ENCODE measurements at places on chromosomes 1 and 21. TPM values are rescaled to one million over a fixed set of nuclear protein-coding genes. Genes with fewer than 3 reads are reported as not detected.

- no peak overlapping the region for H3K27ac ChIP-seq
- no peaks in the 10 kb centered on the region for H3K27me3 ChIP-seq
- H3K4me1 ChIP-seq, result no peaks in the 10 kb centered on the region
- DNase-seq, result no peak
These were observed 30.9 kb downstream of the PTPRC start for GRCh38 chr1:198669771-198670170.

Gene NHLH1
- total RNA-seq, result not detected

- no peak within 1 kb of the TSS for H3K4me3 ChIP-seq
- DNase-seq, result no peak
- H3K36me3 ChIP-seq, result no peaks in the 10 kb centered on the region
- no peak within 1 kb of the TSS for H3K27ac ChIP-seq
- H3K27me3 ChIP-seq, result no peaks in the 10 kb centered on the region
These were observed at the start of gene ITLN2 for GRCh38 chr1:160954158-160955104. ITLN2 (minus strand) TSS chr1:160954809; CDS start chr1:160954741, 68 bp downstream.

Gene TRAF3IP3
- 10.3 TPM for total RNA-seq

Gene OR2L3
- not detected for total RNA-seq

Gene OR2L5
- not detected for total RNA-seq

DNA sequence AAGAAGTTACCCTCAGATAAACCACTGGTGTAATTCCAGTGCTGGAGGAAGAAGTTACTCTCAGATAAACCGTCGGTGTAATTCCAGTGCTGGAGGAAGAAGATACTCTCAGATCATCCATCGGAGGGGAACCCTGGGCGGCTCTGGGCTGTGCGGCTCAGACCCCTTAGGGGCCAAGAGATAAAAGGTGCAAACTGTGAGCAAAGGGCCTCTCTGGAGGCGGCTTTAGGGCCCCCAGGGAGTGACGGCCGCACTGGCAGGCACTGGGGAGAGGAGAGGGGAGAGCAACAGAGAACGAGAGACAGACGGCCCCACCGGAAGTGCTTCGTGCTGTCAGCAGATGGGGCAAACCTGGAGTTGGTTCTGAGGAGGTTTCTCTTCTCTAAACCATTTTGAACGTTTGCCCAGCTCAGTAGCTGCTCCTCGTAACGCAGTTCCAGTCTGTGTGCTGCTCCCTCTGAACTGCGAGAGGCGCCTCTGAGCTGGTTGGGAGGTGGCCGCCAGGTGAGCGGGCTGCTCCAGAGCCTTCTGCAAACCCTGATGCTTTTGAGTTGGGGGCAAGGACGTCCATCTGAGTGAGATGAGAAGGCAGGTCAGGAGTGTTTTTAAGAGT is 62.6 kb upstream of the COL6A1 start:
- no peak for DNase-seq
- H3K36me3 ChIP-seq, result no peaks in the 10 kb centered on the region
- H3K27ac ChIP-seq, result no peak overlapping the region
- H3K27me3 ChIP-seq, result no peaks in the 10 kb centered on the region
- no peaks in the 10 kb centered on the region for H3K4me1 ChIP-seq
- H3K4me3 ChIP-seq, result no peak overlapping the region

Gene KCNJ15
- total RNA-seq, result 16.0 TPM

GRCh38 chr1:94637121-94637520 is 95.6 kb upstream of the F3 start:
- H3K36me3 ChIP-seq, result no peaks in the 10 kb centered on the region
- H3K4me3 ChIP-seq, result no peak overlapping the region
- peak overlapping the region; percentile 47 for H3K27ac ChIP-seq
- no peaks in the 10 kb centered on the region for H3K4me1 ChIP-seq
- no peaks in the 10 kb centered on the region for H3K27me3 ChIP-seq

GRCh38 chr1:234827181-234827580 is 217.2 kb upstream of the IRF2BP2 start:
- H3K27me3 ChIP-seq, result no peaks in the 10 kb centered on the region
- no peaks in the 10 kb centered on the region for H3K36me3 ChIP-seq
- no peak overlapping the region for H3K4me3 ChIP-seq
- H3K4me1 ChIP-seq, result no peaks in the 10 kb centered on the region
- no peak for DNase-seq

Gene LRIG2
- 13.0 TPM for total RNA-seq

DNA sequence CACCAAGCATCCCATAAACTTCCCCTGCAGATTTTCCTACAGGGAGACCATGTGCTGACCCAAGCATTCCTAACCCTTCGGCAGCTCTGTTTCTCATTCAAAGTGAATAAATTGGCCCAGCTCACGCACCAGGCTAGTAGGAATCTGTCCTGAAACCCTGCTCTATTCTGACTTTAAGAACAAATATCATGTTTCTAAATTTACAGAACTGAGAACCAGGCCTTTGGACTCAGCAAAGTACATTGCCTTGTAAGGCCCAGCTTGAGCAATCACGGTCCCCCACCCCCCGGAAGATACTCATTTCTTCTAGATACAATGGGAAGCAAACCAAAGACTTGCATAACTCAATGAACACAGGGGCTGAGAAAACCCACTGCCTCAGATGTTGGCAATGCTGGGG is 160.1 kb upstream of the NFIA start:
- no peaks in the 10 kb centered on the region for H3K27me3 ChIP-seq
- H3K4me3 ChIP-seq, result no peak overlapping the region
- no peak overlapping the region for H3K27ac ChIP-seq
- no peaks in the 10 kb centered on the region for H3K36me3 ChIP-seq
- no peaks in the 10 kb centered on the region for H3K4me1 ChIP-seq

Gene PIK3C2B
- 21.2 TPM for total RNA-seq

Gene OR2T11
- not detected for total RNA-seq

- no peaks in the 10 kb centered on the region for H3K27me3 ChIP-seq
- no peak overlapping the region for H3K27ac ChIP-seq
- H3K36me3 ChIP-seq, result no peaks in the 10 kb centered on the region
These were observed 355.3 kb upstream of the NEGR1 start for GRCh38 chr1:72637593-72637992.

DNA sequence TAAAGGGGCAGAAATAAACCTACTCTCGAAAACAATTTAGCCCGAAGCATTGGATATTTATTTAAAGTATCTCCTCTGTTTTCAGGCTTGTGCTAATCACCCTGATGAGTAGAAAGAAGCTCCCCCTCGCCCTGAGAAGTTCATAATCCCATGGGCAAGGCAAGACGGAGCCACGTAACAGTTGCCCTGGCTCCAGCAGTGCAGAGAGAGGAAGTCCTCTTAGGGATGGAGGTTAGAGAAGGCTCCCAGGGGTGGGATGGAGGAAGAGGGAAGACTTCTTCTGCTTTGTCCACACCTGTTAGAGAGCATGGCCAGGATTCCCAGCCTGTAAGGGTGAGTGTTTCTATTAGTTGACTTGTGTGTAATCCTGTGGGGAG is 3.4 kb upstream of the GPR25 start:
- no peak for DNase-seq
- peak overlapping the region; percentile 29 for H3K27ac ChIP-seq
- no peaks in the 10 kb centered on the region for H3K36me3 ChIP-seq
- H3K4me1 ChIP-seq, result peaks cover 16% of the 10 kb centered on the region
- H3K27me3 ChIP-seq, result no peaks in the 10 kb centered on the region
- H3K4me3 ChIP-seq, result no peak overlapping the region

- H3K27ac ChIP-seq, result no peak overlapping the region
- H3K4me1 ChIP-seq, result peaks cover 3% of the 10 kb centered on the region
- H3K36me3 ChIP-seq, result no peaks in the 10 kb centered on the region
- DNase-seq, result no peak
- no peak overlapping the region for H3K4me3 ChIP-seq
These were observed 7.3 kb upstream of the GIPC2 start for GRCh38 chr1:78038491-78038939.

DNA sequence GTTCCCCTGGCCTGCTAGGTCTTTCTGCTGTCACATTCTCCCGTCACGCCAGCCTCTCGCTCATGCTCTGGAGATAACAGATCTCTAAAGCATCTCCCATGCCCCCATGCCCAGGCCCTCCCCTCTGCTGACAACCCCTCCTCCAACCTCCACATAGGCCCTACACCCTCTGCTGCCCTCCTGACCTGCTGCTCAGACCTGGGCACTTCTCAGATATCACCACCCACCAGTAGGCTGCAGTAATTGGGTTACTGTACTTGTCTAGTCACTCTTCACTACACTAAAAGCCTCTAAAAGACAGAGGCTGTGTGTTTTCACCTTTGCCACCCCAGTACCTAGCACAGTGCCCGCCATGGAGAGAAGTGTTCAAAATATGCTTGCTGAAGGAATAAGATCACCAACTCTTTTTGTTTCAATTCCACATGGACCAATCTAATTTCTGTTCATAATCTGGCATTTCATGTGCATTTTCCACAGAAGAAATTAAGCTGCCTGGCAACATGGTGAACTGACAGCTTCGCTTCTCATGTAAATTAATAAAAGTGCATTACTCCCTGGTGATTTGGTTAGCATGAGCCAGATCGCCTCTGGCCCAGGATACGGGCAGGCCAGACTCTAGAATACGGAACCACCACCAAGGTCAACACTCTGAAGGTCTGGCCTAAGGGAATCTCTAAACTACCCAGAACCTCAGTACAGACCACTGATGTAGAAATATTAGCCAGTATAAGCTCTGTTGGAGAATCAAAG is 20.7 kb downstream of the LBR start:
- DNase-seq, result no peak
- H3K27ac ChIP-seq, result no peak overlapping the region
- H3K4me3 ChIP-seq, result no peak overlapping the region
- peaks cover 7% of the 10 kb centered on the region for H3K36me3 ChIP-seq

- no peak for DNase-seq
- H3K27ac ChIP-seq, result no peak overlapping the region
- no peaks in the 10 kb centered on the region for H3K4me1 ChIP-seq
- no peaks in the 10 kb centered on the region for H3K27me3 ChIP-seq
These were observed 10.8 kb upstream of the TMPRSS2 start for GRCh38 chr21:41518757-41519156.

GRCh38 chr1:185438936-185439335 is 121.9 kb upstream of the IVNS1ABP start:
- no peaks in the 10 kb centered on the region for H3K27me3 ChIP-seq
- no peak overlapping the region for H3K4me3 ChIP-seq
- peaks cover 12% of the 10 kb centered on the region for H3K4me1 ChIP-seq
- no peak for DNase-seq

DNA sequence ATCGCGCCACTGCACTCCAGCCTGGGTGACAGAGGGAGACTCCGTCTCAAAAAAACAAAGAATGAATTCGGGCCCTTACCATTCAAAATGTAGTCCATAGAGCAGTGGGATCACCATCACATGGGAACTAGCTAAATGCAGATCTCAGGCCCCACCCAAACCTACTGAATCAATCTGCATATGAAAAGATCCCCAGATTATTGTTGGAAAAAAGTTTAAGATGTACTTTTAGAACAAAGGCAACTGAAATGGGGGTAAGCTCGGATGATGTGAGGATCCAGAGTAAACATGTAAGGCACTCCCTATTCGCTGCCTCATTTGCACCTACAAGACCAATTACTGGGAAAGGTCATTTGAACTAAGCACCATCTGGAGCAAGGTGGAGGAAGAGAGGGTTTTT is 803 bp upstream of the FLAD1 start:
- DNase-seq, result no peak
- H3K4me1 ChIP-seq, result peaks cover 15% of the 10 kb centered on the region
- peaks cover 38% of the 10 kb centered on the region for H3K36me3 ChIP-seq
- H3K4me3 ChIP-seq, result peak overlapping the region; percentile 63
- H3K27me3 ChIP-seq, result no peaks in the 10 kb centered on the region

- no peaks in the 10 kb centered on the region for H3K36me3 ChIP-seq
- no peak for DNase-seq
- H3K4me3 ChIP-seq, result peak overlapping the region; percentile 81
These were observed 243 bp downstream of the C1orf21 start for GRCh38 chr1:184387069-184387475.

Gene OVAAL
- not detected for total RNA-seq

DNA sequence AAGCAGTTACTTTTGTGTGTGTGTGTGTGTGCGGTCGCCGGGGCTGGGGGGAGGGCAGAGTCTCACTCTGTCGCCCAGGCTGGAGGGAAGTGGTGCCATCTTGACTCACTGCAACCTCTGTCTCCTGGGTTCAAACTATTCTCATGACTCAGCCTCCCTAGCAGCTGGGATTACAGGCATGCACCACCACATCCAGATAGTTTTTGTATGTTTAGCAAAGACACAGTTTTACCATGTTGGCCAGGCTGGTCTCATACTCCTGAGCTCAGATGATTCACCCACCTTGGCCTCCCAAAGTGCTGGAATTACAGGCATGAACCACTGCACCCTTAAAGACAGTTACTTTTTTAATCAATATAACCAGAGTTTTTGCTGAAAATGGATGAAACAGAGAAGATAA is 207.0 kb downstream of the PTPRC start:
- H3K27me3 ChIP-seq, result no peaks in the 10 kb centered on the region
- no peaks in the 10 kb centered on the region for H3K4me1 ChIP-seq
- H3K4me3 ChIP-seq, result no peak overlapping the region
- H3K36me3 ChIP-seq, result no peaks in the 10 kb centered on the region

Gene DSTYK
- total RNA-seq, result 6.5 TPM

DNA sequence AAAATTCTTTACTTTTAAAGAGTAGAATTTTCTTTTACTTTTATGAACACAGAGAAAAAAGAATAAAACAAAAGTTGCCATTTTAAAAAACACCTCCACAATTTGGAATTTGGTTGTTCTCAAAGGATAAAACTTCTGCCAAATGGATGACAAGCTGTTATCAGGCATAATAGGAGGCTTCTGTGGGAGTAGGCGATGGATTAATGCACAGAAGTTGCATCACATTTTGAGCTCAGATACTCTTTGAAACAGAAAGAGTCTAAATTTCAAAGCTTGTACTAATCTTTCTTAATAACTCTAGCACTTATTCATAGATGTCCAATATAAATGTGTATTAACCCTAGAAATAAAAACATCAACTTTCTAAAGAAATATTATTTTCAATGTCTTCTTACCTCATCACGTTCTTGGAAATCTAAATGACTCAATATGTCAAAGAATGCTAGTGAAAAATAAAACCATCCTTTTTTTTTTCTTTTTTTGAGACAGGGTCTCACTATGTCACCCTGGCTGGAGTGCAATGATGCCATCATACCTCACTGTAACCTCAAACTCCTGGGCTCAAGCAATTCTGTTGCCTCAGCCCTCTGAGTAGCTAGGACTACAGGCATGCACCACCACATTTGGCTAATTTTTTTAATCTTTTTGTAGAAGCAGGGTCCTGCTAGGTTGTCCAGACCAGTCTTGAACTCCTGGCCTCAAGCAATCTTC is 112.8 kb upstream of the USP25 start:
- DNase-seq, result no peak
- H3K4me3 ChIP-seq, result no peak overlapping the region
- no peaks in the 10 kb centered on the region for H3K4me1 ChIP-seq
- no peaks in the 10 kb centered on the region for H3K27me3 ChIP-seq

Gene PANK4
- total RNA-seq, result 11.8 TPM

DNA sequence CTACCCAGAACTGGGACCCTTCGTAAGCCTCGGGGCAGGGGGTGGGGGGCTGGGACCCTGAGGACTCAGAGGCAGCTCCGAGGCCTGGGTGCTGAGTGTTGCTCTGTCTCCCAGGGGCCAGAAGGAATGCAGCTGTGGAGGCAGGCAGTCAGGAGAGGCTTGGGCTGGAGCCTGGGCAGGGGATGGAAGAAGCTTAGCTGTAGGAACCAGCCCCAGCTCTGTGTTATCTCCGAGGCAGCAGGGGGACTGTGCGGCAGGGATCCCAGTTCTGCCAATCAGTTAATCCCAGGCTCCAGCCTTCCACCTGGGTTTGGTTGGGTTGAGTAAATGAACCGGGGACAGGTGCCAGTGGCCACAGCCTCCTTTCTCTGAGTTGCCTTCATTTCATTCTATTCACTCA is 8.2 kb upstream of the GRIK3 start:
- no peak for DNase-seq
- H3K27me3 ChIP-seq, result no peaks in the 10 kb centered on the region
- no peaks in the 10 kb centered on the region for H3K36me3 ChIP-seq
- no peaks in the 10 kb centered on the region for H3K4me1 ChIP-seq

Gene STIL
- total RNA-seq, result 5.5 TPM
